ENCODE measurements at places on chromosomes 1 and 21.
A peak's percentile ranks its signal among the peaks of the same experiment; 100 is the strongest.

- no peak for DNase-seq
Measured at GRCh38 chr1:7447736-7448135, 323.4 kb upstream of the VAMP3 start.

GRCh38 chr1:172698224-172698623 lies 39.3 kb downstream of the FASLG start:
- no peak for DNase-seq

GRCh38 chr1:20733360-20733975 lies 965 bp upstream of the SH2D5 start:
- no peak for DNase-seq

- DNase-seq: no peak
Measured at GRCh38 chr1:200866521-200866920, 6.3 kb upstream of the GPR25 start.

GRCh38 chr1:45864167-45865106 lies 61.0 kb downstream of the MAST2 start:
- DNase-seq: no peak

GRCh38 chr1:56508523-56508983 lies 70.8 kb downstream of the PLPP3 start:
- DNase-seq: no peak

DNA sequence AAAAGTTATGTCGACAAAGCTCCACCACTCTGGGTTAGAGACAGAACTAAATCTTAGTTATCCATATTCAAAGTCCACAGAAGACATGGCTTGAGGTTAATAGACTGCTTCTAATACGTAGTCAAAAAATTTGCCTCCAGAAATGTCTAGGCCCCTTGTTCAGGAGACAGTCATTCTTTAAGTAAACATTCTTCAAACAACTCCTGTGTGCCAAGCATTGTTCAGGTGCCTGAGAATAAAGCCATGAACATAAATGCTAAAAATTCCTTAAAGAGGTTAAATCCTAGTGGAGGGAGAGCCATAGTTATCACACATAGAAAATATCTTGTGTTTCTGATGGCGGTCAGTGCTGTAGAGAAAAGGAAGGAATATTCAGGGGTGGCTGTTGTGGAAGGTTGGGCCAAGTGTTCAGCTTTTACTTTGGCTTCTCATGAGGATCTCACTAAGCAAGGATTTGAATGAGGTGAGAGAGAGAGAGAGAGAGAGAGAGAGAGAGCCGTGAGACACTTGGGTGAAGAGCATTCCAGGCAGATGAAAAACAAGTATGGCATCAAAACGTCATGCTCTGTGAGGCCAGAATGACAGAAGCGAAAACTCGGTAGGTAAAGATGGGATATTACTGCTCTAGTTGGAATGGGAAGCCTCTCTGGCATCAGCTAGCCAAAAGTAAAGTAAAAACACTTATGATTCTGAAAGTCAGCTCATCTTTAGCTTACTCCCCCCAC lies 187.1 kb downstream of the GREM2 start:
- no peak for DNase-seq

- DNase-seq: no peak
Measured at GRCh38 chr21:26137379-26138060, 33.0 kb downstream of the APP start.

GRCh38 chr1:39407510-39407895 lies 83.9 kb upstream of the BMP8A start:
- no peak for DNase-seq

DNA sequence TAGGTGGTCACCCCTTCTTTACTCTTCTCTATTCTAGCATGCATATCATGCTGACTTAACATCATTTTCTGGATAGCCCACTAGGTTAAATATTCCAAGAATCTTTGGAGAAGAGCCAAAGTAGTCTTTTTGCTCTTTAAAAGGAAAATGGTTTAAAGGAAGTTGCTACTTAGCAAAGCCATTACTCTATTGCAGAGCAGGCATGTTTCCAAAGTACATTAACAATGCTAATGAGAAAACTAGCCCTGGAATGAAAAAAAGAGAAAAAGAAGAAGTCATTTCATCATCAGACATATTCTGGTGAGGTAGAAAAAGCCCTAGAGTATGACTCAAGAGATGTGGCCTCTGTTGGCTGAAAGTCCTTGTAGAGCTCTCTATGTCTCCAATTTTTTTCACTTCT lies 74.0 kb downstream of the NUF2 start:
- no peak for DNase-seq

DNA sequence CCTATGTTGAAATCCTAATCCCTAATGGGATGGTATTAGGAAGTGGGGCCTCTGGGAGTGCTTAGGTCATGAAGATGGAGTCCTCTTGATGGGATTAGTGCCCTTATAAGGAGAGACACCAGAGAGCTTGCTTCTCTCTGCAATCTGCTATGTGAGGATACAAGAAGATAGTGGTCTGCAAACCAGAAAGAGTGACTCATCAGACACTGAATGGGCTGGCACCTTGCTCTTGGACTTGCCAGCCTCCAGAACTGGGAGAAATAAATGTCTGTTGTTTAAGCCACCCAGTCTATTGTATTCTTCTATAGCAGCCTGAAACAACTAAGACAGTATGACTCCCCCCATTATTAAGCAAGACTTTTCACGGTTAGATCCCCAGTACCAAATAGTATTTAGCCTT lies 43.3 kb downstream of the C8B start:
- no peak for DNase-seq

- no peak for DNase-seq
Measured at GRCh38 chr21:38817371-38818324, 11.9 kb downstream of the ETS2 start.

- DNase-seq: no peak
Measured at GRCh38 chr1:162861101-162861500, at the start of gene CCDC190. TSS of gene CCDC190 (minus strand) at chr1:162861175. CDS start at chr1:162859646, 1,529 bp downstream.

DNA sequence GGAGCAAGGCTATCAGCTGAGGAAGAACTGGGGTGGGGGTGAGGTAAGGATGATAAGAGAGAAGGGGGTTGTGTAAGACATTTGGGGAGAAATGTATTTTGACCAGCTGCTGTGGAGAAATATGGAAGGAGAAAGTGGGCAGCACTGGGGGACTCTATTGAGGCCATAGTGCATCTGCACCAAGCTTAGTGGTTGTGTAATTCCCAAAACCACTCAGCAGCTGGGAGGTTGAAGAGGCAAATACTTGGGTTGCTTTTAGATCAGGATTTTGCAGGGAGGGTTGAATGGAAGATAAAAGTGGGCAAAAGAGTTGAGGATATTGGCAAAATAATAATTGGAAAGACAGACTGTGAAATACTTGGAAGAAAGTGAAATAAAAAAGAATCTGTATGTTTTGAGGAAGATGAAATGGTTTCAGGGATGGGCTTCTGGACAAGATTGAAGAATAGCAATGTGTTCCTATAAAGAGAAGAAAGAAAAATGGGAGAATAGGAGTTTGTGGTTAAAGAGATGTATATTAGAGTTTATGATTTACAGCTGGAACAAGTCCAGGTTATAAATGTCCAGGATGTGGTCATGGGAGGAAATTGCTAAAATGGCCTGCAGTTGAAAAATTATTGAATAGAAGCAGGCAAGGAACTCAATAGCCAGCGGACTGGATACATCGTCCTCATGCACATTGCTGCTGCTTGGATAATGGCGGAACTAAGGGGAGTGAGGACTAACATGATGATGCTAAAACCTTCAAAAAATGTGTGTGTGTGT lies 162.7 kb downstream of the DNM3 start:
- DNase-seq: peak; percentile 28

DNA sequence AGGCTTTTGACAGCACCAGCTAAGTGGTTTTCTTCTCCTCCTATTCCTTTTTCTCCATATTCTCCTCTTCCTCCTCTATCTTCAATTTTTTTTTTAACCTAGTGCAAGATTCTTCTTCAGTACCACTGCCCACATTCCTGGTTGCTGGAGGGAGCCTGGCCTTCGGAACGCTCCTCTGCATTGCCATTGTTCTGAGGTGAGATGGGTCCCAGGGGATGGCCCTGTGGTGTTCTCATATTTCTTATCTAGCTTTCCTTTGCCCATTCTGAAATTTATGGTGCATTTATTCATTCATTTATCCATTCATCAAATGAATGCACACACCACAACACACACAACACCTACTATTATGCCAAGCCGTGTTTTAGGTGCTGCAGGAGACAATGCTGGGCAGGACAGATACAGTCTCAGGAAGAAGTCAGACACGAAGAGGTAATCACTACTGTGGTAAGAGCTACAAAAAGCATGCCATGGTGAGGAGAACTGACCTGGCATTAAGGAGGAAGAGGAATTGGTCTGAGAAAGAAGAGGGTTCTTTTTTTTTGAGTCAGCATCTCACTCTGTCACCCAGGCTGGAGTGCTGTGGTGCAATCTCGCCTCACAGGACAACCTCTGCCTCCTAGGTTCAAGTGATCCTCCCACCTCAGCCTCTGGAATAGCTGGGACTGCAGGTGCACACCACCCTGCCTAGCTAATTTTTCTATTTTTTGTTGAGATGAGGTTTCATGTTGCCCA lies 47.5 kb upstream of the TDRD10 start:
- no peak for DNase-seq

GRCh38 chr1:236142253-236143103 lies at the start of gene GPR137B:
TSS of gene GPR137B (plus strand) at chr1:236142539. CDS start at chr1:236142623, 84 bp downstream.
- peak; percentile 81 for DNase-seq

DNA sequence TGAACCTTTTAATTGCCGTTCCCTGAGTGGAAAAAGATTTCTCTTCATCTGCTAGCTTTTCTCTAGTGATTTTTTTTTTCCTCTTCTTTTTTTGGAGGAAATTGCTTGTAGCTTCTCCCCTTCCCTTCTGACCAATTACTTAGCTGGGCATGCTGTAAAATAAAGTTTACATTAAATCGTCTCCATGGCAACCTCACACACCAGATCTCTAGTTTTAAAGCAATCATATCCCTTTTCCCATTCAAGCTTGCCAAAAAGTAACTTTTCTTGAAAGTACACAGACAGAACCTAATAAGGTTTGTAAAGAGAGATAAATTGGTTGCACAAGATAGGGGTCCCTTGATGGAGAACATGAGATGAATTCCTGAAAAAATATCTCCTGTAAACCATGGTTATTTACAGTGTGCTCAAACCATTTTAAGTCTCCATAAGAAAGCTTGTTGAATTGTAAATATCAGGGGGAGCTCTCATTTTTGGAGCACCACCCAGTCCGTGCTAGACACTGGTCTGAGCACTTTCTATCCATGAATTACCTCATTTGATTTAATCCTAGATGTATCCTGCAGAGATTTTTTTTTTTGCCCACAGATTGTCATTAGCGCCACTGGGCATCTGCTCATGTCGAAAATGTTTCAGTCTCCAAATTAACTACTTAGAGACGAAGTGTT lies 32.6 kb upstream of the HTR1D start:
- DNase-seq: no peak

DNA sequence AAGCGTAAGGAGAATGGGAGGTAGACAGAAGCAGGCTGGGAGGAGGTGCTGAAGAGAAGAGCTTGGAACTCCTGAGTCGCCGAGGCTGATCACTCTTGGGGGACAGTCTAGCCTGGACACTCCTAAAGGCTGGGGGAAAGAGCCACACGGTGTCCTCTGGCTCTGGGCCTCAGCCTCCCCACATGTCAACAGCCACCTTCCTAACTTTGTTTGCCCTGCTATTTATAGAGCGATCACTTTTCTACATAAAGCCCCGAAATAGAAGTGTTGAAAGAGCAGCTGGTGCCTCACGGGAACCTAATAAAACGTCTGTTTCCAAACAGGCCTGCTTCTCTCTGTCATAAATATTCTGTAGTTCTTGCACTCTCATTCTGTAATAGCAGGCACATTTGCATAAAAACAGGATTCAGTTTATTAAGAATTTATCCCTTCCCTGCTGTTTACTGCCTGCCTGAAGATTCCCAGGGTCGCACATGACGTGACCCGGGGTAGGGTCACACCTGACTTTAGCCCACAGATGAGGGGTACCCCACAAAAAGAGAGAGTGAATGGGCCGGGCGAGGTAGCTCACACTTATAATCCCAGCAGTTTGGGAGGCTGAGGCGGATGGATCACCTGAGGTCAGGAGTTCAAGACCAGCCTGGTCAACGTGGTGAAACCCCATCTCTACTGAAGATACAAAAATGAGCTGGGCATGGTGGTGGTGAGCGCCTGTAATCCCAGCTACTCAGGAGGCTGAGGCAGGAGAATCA lies 212.5 kb downstream of the TOMM20 start:
- peak; percentile 56 for DNase-seq

DNA sequence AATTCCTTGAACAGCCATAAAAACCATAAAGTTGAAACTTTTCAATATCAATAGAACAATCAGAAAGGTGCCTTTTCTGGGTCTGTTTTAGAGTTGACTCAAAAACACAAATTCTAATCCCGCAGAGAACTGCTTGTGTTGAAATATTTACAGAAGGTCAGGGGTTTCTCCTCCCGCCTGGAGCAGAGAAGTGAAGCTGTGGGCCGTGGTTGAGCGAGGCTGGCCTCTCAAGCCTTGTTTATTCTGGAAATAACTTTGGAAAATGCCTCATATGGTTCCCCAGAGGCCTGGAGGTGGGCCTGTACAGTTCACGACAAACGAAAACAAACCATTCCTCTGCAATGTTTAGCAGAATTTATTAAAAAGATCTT lies 90.8 kb upstream of the ERRFI1 start:
- DNase-seq: no peak

GRCh38 chr1:47439017-47439818 lies 1.4 kb downstream of the FOXD2 start:
- DNase-seq: no peak

GRCh38 chr1:10694274-10694632 lies 102.2 kb downstream of the CASZ1 start:
- DNase-seq: peak; percentile 78

DNA sequence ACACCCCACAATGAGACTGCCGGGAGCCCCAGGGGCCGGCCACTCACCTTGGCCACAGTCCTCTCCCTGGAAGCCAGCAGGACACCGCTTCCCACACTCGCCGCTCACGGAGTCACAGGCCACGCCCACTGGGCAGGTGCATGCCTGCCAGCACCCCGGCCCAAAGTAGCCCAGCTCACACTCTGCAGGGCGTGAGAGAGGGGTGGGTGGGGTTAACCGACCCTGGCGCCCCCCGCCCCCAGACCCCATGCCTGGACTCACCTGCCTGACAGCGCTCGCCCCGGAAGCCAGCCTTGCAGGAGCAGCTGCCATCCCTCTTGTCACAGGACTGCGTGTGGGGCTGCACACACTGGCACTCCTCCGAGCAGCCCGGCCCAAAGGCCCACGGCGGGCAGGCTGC lies 50.7 kb downstream of the ARHGEF16 start:
- DNase-seq: no peak

GRCh38 chr1:77910116-77910515 lies 21.7 kb downstream of the NEXN start:
- DNase-seq: no peak

- DNase-seq: no peak
Measured at GRCh38 chr1:5503556-5504363, 488.5 kb downstream of the NPHP4 start.

GRCh38 chr21:39754811-39755210 lies 9.8 kb downstream of the IGSF5 start:
- no peak for DNase-seq

DNA sequence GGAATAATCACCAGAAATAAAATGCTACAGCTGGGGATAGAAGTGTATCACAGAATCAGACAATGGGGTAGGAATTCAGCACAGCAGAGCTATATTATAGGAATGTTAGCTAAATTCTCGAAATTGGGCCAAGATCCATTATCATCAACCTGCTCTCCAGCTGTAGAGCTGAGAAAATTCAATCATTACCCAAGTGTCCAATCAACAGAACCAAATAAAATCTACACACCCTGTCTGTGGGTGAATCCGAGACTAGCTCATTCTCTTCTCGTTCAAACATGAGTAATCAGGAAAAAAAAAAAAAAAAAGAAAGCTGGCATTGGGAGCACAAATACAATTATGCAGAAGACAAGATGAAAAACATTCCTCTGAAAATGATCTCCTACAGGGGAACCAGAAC lies 119.2 kb downstream of the CDC7 start:
- DNase-seq: no peak

GRCh38 chr1:147785794-147786506 lies 25.5 kb upstream of the GJA5 start:
- no peak for DNase-seq

GRCh38 chr1:20589331-20590278 lies 708 bp downstream of the CDA start:
- DNase-seq: no peak

All from hematopoietic multipotent progenitor cell treated with erythropoietin and hydrocortisone succinate and interleukin-3 and kit ligand, for 4 days (in vitro differentiated cells).